ENCODE measurements at places on chromosomes 2 and 18.

- no peak for DNase-seq
Measured at GRCh38 chr2:232324778-232325177, 53.8 kb upstream of the ALPP start.

DNA sequence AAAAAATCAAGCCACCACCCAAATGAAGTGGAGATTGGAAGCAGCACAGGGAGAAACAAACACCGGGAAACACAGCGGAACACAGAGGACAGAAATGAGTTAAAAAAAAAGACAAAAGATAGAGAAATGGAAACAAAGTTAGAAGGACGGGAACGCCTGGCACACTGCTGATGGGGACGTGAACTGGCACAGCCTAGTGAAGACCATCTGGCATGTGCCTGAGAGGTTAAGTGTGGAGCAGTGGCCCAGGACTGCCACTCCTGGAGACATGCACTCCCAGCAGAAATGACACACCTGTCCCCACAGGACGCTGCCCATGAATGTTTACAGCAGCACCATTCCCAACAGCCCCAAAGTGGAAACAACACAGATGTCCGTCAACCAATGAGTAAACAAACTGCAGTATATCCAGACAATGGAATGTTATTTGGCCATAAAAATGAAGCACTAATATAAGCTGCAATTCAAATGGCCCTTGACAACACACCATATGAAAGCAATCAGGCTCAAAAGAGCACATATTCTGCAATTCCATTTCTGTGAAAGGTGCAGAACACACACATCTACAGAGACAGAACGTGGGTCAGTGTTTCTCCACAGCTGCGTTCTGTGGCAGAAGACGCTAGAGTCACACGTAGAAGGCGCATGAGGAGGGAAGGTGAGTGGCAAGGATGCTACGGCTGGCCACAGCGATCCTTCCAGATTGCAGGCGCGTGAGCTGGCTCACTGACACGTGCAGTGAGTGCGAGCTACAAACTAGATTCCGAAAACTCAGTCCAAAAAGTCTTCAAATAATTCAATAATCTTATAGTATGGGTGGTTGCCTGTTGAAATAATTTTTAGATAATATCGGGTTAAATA lies 24.6 kb downstream of the THAP4 start:
- DNase-seq, result no peak

- DNase-seq, result no peak
Measured at GRCh38 chr2:234971496-234971895, 19.7 kb downstream of the SH3BP4 start.

DNA sequence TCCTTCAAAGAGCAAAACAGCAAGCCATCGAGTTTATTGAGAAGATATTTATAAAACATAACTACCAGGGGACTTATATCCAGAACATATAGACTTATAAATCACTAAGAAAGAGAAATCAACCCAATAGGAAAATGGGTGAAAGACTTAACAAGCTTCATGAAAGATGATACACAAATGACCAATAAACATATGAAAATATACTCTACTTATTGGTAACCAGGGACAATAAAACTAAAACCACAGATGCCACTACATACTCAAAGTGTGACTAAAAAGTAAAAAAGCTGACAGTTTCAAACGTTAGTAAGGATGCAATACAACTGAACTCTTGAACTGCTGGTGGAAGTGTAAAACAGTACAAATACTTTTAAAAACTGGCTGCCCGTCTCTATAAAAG lies 154.3 kb downstream of the TMEM163 start:
- DNase-seq, result no peak

DNA sequence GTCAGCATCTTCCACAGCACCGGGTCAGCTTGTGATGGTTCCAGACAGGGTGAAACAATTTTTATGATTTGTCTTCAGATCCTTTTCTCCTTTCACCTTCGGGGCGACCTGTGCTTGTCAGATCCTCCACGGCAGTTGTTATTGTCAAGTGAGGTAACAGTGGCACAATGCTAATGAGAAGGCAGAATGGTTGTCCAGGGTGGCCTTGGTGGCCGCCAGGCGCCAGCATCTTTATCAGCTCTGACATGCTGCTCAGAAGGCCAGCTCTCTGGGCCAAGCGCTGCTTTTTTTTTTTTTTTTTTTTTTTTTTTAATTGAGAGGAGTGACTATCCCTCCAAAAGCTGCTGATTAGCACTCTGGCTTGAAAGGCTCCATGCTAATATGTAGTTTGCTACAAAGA lies 52.3 kb upstream of the MGAT5 start:
- no peak for DNase-seq

All from stimulated activated CD8-positive, alpha-beta memory T cell treated with anti-CD3 and anti-CD28 coated beads, Interleukin-4, amount 100 ng/mL, for 4 hours (primary cell).